Astrocyte of the cerebellum (primary cell): ENCODE measurements at places on chromosomes 12 and 14.

DNA sequence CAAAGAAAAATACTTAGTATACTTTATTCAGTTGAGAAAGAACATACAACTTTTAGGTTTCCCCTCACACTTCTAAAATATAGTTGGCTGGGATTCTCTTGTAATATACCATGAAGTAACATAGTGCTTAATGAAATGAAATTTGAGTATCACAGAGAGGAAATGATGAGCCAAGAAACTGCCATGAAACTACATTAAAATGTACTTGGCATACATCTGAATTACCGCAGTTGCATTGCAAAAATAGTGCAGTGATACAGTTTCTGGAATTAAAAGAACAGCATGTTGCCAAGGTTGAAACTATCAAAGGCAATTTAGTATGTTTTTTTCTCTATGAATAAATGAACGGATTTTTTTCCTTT is 389.2 kb downstream of the TMEM117 start:
- no peak for DNase-seq

DNA sequence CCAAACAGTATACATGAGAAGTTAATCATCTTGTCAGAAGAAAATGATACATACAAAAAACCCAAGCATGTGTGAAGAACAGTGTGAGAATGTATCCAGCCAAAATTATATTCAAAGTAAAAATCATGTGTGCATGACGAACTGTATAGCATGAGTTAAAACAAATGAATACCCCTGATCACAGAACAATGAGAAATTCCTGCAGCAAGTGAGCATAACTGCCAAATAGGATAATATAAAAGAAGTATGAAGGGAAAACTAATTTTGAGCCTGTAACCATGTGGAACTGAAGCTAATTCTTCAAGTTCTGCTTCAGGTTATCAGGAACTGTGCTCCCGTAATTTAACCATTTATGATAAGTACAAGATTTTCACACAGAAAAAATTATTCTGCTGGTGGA is 56.5 kb upstream of the AMN1 start:
- DNase-seq = no peak

DNA sequence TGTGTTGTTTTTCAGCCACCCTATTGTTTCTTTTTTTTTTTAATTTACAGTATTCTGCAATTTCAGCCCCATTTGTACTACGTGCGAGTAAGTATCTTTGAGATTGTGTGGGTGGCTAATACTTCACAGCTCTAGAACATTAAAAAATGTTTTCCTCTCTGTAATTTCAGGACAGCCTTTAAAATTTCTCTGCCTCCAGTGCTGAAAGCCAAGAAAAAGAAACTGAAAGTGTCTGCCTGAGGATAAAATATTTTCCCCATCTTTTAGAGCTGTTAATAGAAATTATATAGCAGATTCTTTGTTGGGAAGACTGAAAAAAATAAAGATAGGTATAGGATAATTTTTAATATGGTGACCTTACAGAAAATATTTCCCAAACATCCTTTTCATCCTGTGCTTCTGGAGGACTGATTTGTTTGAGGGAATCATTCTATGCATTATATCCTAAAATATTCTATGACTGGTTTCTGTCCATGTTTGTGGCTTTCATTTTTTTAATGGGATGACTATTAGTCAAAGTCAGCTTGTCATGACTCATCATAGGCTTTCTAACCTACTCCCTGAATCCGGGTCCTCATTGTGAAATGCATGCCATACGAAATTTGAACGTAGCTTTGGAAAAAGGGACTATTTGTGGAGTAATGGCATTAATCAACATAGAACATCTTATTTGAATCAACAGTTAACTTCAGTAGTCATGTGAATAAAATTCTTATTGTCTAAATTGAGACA is 10.8 kb upstream of the TCTN2 start:
- DNase-seq = peak; percentile 11

GRCh38 chr14:92964124-92965109 is 41.5 kb downstream of the CHGA start:
- no peak for DNase-seq

GRCh38 chr12:15851919-15852318 is 30.3 kb upstream of the STRAP start:
- DNase-seq = no peak

DNA sequence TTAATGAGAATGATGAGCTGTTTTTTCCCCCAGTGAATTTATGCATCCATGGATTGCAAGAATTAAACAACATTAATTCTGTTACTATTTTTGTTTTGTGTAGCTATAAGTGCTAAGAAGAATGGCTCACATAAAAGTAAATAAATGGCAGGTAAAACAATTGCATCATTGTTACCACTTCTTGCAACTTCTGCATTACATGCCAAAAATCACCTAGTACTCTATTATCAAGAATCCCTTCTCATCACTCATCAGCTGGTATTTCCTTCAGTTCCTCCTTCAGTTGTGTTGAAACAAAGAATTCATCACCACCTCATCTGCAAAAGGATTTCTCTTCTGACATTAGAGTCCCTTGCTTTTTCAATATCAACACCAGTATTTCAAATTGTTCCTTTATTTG is 773 bp downstream of the A2M start:
- DNase-seq = no peak
